ENCODE measurements at places on chromosomes 2 and 18. TPM values are rescaled to one million over a fixed set of nuclear protein-coding genes. Genes with fewer than 3 reads are reported as not detected.

Gene C1GALT1C1L
- 0.09 TPM for total RNA-seq

Gene ALPP
- not detected for total RNA-seq

Gene POTEC
- total RNA-seq = not detected

Gene BUB1
- 7.4 TPM for total RNA-seq

Gene MAPRE3
- total RNA-seq = 1.5 TPM

Gene SCN1A
- 0.09 TPM for total RNA-seq

Gene MDH1B
- total RNA-seq = 0.11 TPM
